ENCODE measurements at places on chromosomes 7 and 10.

DNA sequence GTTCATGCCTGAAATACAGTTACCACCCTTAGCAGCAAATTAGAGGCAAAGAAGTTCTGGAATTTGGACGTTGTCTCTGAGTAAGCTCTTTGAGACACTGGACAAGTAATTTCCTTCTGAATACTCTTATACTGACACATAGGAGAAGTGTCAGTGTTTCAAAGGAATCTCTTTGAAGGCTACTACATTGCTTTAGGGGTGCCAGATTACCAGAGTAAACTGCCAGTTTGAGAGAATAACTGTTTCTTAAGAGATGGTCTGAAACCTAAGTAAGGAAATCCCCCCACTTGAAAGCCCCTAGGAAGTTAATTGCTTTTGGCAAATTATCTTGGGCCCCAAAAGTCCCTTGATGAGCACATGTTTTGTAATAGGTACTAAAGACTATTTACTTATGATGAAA is 3.4 kb downstream of the FAS start:
- DNase-seq, result no peak

DNA sequence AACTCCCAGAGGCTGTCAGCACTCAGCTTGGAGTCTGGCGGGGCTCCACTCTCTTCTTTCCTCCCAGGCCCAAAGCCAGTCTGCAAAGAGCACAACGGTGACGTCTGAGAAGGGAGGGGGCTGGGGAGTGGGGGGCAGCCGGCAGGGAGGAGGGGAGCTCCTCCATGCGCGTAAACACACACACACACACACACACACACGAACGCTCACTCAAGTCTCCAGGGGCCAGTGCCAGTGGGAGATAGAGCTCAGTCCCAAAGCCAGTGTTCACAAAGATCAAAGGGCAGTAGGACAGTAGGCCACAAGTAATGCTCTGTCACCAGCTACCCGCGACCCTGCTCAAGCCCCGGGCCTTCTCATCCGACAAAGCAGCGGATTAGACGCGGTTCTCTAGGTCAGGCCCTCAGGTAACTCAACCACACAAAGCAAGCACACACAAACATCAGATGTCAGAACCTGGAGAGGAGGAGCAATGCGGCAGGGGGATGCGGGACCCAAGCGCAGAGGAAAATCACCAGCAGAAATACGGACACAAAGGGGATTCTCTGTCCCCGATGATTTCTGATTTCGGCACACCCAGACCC is 19.9 kb downstream of the TCAF1 start:
- DNase-seq, result peak; percentile 78

DNA sequence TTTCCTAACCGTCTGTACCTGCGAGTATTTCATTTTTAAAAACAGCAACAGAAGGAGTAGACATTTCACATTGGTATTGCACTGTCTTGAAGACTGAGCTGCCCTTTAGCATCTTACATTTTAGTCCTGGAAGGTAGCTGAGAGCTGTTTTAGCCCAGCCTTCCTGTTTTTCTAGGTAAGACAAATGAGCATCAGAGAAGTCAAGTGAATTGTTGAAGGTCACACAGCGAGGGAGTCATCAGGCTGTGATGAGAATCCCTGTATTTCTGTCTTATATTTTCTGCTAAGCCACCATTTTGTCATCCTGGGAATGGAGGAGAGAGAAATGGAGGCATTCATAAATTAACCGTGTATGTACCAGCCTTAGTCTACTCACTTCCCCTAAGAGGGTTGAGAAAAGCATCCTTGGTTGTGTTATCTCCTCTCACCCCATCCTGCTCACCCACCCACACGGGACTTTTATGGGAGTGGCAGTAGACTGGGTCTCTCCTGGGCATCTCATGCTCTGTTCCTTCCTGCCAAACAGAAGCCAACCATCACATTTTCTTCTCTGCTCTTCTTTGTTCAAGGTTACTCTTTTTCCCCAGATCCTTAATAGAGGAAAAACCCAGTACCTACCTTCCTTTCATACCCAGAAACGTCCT is 8.5 kb downstream of the RBM20 start:
- DNase-seq, result no peak

DNA sequence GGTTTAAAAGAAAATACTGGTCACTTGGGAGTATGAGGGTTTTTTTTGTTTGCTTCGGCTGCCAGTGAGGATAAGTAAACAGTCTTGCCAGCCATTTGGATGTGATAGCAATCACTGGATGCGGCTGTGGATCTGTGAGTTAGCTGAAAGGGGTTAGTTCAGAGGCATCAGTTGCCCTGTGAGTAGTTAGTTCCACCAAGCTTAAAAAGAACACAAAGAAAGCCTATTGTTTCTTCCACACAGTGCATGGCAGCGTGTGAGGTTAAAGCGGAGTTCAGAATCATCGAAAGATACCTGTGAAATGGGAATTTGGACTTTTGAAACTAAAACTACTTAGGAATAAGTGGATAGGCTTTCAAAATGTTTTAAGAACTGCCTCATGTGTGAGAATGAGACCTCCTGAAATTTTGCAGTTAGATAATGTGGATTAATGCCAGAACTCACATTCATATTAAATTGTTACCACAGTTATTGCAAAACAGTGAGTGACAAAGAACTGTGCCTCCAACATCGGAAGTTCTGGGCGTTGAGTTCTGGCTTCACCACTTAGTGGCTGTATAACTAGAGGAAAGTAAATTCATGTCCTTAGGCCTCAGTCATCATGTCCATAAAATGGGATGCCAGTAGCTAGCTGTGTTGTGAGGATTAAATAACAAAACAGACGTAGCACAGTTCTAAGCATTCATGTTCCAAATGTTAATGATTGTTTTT is 31.3 kb downstream of the KIAA1217 start:
- DNase-seq, result no peak

DNA sequence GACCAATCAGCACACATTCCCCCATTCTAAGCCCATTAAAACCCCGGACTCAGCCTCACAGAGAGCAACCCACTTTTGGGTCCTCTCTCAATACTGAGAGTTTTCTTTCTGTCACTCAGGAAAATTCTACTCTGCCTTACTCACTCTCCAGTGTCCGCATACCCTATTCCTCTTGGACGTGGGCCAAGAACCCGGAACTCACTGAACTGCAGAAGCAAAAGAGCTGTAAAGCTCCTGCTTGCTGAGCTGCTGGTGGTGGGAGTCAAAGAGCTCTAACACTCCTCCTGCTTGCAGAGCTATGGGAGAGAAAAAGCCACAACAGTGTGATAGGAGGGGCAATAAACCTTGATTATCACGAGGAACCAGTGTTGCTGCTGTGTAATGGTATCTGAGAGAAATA is 386.9 kb downstream of the POM121L12 start:
- no peak for DNase-seq

DNA sequence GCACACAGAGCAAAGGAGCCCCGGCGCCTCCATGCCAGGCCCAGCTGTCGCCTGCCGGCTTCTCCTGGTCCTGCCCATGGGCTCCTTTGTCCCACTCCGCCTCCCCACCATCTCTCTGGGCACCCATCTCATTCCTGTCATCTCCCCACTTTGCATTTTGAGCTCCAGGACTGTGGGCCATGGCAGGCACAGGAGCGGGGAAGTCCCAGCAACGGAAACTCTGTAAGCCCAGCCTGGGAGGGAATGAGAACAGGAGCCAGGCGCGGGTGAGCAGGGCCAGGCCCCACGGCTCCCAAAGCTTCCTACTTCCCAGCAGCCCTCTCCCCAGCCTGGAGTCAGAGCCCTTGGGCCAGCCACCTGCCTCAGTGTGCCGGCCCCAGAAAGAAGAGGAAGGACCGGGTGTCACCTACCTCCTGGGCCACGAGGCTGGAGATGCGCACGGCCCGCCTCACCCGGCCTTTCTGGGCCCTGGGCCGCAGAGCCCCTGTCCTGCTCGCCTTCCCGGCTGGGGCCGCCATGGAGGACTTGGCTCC is 23.1 kb downstream of the KCNH2 start:
- DNase-seq, result no peak

GRCh38 chr7:40551685-40552576 is 417.1 kb downstream of the SUGCT start:
- no peak for DNase-seq

GRCh38 chr7:16773326-16773725 is 19.8 kb downstream of the TSPAN13 start:
- no peak for DNase-seq

GRCh38 chr7:159017741-159018140 is 126.9 kb downstream of the VIPR2 start:
- no peak for DNase-seq

- DNase-seq, result no peak
Measured at GRCh38 chr7:90538405-90538804, 57.7 kb upstream of the CDK14 start.

GRCh38 chr10:32253276-32253675 is 93.7 kb downstream of the EPC1 start:
- DNase-seq, result no peak

GRCh38 chr10:98422182-98422581 is 7.2 kb upstream of the PYROXD2 start:
- DNase-seq, result no peak

DNA sequence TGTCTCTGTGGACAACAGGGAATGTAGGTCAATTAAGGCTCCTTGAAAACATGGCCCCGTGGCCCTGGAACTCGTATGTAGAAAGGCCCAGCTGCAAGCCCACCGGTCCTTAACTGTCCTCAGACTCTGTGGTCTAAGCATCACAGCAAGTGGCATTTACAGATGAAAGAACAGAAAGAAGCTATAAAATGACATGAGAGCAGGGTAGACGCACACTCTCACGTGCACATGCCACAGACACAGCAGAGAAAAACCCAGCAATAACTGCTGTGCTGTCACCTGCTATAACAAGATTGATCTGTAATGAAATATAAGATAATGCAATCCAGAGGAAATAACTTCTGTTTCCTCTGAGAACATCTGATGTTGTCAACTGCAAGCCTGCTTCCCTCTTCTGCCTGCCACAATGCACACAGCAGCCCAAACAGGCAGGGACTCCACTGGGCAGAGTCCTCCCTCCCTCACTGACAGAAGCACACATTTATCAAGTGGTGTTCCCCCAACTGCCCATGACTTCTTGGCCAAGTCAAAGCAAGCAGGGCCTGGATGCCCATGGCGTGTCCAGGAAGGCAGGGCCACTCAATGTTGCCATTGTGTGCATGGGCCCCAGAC is 63.9 kb downstream of the GFRA1 start:
- DNase-seq, result no peak

GRCh38 chr7:101363196-101363733 is 590 bp downstream of the COL26A1 start:
- no peak for DNase-seq

DNA sequence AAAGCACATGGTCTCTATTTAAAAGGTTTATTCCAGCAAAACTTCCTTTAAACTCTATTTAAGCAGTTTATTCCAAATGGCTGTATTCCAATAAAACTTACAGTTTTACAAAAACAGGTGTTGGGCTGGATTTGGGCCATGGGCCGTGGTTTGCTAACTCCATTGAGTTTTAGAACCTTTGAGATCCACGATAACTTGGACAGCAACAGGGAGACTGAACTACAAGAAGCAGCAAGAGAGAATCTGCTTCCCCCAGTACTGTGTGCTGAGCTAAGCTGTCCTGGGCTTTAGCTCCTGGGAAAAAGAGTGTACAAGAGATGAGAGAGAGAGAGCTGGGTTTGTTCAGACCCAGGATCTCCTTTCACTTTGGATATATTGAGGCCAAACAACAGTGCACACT is 204.0 kb upstream of the CELF2 start:
- DNase-seq, result no peak

- no peak for DNase-seq
Measured at GRCh38 chr10:101775273-101776160, at the start of gene FGF8. FGF8 (minus strand) TSS chr10:101776114; CDS start chr10:101775900, 214 bp downstream.

DNA sequence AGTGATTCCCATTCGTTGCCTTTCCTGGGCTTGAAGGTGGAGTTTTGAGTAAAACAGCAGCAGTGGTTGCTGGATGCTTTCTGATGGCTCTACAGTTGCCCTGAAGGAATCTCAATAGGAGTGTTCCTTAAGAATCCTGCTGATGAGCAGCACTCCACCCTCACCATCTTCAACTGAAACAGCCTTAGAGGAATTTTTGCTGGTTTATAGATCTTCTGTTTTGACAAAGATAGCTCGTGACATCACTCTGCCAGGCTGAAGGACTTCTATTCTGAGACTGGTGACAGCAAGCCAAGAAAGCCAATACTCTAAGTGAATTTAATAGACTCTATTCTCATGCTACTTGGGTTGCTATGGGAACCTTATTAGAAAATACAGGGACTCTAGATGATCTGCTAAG is 1014.7 kb downstream of the NRG3 start:
- no peak for DNase-seq

DNA sequence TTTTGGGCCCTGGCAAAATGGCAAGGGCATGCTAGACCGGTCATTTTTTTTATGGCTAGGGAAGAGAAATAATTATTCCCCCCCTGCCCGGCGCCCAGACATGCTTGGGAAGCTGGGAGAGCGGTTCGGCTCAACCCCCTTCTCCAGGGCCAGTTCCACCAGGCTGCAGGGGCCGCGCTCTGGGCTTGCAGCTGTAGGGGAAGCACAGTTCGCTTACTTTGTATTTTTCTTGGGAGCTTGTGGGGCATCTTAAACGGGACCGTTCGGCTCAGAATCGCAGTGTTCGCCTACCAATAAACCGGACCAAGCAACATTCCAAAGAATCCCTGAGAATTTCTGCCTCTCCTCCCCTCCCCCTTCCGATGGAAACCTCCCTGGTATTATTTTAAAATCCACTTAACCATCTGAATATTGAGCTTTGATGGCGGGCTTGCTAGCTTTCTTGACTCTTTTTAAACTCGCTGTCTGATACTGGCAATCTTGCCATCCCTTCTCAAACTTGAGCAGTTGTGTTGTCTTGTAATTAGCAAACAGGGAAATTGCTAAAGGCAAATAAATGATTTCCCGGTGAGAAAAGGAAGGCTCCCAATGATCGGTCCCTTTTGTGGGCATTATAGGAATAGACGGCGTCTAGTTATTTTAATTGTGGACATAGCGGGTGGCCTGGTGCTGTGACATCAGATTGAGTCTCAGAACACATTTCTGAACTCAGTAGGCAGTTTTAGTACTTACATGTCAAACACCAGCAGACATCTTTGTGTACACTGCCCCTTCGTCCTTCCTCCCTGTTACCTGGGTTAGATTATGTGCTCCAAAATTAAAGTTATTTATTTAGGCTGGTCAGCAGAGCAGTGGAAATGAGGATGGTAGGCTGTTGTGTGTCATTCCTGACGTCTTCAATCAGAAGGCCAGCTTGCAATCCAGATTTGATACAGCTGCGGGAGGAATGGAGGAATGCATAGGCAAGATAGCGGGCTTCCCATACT is 3.4 kb downstream of the TCF7L2 start:
- DNase-seq, result no peak

DNA sequence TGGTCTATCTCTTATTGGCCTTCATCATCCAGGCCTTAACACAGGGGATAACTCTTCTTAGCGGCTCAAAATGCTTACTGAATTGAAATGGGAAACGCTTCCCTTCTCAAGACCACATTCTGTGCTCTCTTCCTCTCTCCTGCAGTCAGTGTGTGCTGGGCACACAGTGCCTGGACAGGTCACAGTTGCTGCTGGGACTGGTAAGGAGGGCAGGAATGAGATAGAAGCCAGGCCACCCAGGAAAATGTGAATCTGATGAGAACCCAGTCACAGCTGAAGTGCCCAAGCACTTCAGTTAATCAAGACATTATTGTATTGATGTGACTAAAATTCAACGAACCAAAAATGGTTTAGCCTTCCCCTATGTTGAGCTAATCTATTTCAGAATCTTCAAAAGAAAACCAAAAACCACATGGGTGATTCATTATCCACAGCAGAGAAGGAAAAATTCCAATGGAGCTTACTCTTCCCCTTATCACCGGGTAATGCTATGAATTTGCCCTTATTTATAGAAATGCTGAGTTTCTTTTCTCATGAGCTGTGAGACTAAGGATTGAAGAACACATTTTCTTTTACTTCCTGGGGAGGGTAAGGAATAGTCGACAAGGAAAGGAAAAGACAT is 41.2 kb upstream of the PLPP4 start:
- DNase-seq, result no peak
